Effector memory CD8-positive, alpha-beta T cell (primary cell): ENCODE measurements at places on chromosomes 12 and 14.

GRCh38 chr14:79543967-79544697 is 667.2 kb downstream of the DIO2 start:
- no peak for DNase-seq

DNA sequence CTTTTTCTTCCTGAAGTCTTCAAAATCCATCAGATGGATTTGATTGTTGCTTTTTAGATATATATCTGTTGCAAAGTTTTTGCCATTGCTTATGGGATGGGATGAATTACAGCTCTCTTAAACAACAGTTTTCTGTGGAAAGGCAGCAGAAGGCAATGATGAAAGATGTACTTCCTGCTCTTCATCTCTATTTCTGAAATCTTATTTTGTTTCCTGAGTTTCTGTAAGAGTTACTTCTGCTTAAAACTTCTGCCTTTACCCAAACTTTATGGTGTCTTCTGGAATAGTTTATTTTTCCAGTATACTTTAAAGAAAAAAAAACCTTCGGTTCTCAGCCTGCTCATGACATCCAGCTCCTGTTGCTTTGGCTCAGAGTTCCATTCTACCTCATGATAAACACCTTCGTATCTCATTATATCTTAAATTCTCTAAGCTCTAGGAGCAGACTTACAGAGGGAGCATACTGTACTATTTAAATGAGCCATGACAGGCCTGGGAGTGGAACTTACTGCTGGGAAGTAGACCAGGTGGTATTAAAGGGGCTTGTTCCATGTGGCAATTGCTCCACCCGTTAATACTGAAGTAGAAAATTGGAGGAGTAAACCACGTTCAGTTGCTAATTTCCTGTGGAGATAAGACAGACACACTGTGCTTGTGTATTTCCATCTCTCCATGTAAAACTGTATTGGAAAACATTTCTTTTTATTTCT is 288.4 kb downstream of the FBXL14 start:
- DNase-seq, result no peak

- no peak for DNase-seq
These were observed 11.8 kb upstream of the ATF1 start for GRCh38 chr12:50751948-50752721.

DNA sequence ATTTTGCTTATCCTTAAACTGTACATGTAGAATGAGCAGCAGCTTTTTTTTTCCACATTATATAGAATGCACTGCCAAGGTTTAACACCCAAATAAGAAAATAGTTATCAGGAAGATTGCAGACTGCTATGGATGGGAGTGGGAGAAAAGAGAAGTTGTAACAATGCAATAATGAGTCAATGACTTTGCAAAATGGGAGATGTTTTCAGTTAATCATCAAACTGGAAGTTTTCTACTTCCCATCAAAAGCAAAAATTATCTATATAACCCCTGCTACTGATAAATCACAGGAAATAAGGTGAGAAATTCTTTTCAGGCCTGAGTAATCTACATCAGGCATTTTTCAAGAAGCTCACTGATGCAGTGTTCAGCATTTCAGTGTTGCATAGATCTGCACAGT is 309.1 kb downstream of the GXYLT1 start:
- DNase-seq, result no peak

DNA sequence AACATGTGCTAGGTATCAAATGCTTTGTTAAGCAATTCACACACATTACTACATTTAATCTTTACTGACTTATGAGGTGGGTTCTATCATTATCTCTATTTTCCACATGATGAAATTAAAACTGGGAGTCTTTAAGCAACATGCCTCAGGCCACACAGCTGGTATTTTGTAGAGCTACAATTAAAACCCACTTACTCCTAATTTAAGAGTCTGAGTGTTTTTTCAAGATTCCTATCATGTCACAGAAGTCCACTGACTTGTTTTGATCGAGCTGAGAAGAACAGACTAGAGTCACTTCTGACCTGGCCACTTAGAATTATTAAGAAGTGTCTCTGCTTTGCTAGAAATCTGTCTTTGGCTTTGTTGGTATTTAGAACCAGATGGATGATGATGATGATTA is 670.7 kb downstream of the NRXN3 start:
- no peak for DNase-seq

- DNase-seq, result no peak
These were observed 16.1 kb upstream of the TSPAN9 start for GRCh38 chr12:3061059-3061458.
